Right lung (tissue), 10 donors: ENCODE measurements at places on chromosomes 13 and 19. TPM values are rescaled to one million over a fixed set of nuclear protein-coding genes. Genes with fewer than 3 reads are reported as not detected.

GRCh38 chr19:10228920-10229319 is 2.2 kb downstream of the S1PR2 start:
- no peak for DNase-seq

- DNase-seq: peak; percentile 99
Observed at GRCh38 chr19:14080887-14081796, 4.4 kb downstream of the C19orf67 start.

- peak; percentile 51 for DNase-seq
Observed at GRCh38 chr13:33197541-33197971, 88.0 kb downstream of the STARD13 start.

FCAR gene
- 0.35 TPM for polyA plus RNA-seq

SBK3 gene
- 0.86 TPM for polyA plus RNA-seq

SLC6A16 gene
- polyA plus RNA-seq: 4.2 TPM
